ENCODE measurements at places on chromosomes 3 and 15.
A peak's percentile ranks its signal among the peaks of the same experiment; 100 is the strongest.

DNA sequence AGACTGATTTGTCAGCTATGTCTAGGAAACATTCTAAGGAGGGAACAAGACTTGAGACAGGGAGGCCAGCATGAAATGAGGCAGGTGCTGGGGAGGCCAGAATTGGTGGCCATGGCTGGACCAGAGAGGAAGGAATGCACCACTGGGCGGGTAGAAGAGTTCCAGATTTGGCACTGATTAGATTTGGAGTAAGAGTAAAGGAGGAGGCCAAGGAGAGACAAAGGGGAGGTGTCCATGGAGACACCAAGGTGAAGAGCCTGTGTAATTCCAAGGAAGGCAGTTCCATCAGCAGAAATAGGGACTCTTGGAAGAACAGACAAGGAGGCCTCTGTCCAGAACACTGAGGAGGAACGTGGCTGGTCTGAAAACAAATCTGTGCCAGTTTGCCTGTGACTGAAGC lies 1.8 kb downstream of the ARNT2 start:
- DNase-seq, result no peak

DNA sequence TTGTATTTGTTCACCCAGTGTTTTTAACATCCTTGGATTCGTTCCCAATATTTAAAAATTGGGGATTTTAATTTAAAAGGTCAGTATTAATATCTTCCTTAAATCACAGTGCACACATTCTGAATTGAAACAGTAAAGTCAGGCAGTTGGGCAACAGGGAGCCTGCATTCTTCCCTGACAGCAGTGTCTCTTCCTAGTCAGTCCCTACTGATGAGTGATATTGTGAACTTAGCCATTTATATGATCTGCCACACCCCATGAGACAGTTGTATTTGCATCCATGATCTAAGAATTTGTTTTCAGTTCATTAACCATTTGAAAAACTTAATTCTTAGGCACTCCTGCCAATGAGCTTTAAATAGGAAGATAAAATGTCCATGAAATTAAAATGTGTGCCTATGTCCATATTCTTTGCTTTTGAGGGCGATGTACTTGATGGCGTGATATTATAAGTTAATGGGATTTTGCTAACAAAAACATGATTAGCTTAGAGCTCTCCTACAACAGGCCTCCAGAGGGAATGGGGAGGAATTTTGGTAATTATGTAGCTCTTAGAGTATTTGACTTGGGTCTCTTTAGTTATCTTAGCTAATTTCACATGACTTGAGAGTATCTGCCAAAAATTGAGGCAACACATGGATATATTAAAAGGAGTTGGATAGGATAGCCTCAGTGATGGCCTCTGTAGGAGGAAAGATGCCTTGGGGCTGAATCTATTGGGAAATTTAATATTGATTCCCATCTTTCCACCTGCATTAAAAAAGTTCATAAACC lies 219.3 kb downstream of the PTPRG start:
- DNase-seq, result no peak

GRCh38 chr3:65052101-65052500 lies 364.3 kb upstream of the ADAMTS9 start:
- DNase-seq, result peak; percentile 25

DNA sequence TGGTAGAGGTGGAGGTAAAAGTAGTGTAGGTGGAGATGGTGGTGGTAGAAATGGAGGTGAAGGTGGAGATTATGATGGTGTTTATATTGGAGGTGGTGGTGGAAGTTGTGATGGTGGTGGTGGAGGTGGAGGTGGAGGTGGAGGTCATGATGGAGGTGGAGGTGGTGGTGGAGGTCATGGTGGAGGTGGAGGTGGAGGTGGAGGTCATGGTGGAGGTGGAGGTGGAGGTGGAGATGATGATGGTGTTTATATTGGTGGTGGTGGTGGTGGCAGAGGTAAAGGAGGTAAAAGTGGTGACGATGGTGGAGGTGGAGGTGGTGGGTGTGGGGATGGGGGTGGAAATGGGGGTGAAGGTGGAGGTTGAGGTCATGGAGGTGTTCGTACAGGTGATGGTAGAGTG lies 107.8 kb downstream of the ASB7 start:
- no peak for DNase-seq

GRCh38 chr3:14411166-14411526 lies 8.7 kb downstream of the SLC6A6 start:
- DNase-seq, result peak; percentile 45

DNA sequence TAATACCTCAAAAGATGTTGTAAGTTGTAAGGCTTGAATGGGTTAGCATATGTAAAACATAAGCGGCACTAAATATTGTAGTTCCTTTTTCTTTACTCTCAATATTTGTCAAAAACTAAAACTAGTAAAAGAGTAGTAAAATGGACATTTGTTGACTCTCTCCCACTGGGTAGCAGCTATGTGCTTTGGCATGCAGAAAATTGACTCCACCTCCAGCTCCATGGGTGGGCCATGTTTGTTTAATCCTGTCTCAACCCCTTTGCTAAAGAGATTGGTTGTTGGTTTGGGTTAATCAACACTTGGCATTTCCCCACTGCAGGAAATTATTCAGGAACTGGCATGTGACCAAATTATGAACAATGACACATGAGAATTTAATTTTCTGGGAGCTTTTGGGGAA lies 114.8 kb downstream of the EOMES start:
- DNase-seq, result no peak

- DNase-seq, result peak; percentile 16
Measured at GRCh38 chr3:46316206-46316605, 37.7 kb upstream of the CCR2 start.

DNA sequence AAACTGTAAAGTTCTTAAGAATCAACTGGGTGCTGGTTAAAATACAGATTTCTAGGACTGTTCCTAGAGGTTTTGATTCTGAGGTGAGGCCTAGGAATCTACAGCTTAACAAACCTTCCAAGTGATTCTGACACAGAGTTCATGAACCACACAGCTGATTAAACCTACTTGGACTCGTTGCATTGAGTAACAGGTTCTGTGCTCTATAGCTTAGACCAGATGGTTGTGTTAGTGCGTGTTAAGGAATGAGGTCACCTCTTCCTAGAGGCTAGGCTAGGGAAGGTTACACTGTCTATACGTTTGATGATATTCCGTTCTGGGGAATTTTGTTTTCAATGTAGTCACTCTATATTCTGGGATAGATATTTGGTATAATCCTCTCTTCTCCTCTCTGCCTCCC lies 21.9 kb downstream of the EID1 start:
- no peak for DNase-seq

- no peak for DNase-seq
Measured at GRCh38 chr3:11327619-11328018, 55.4 kb downstream of the ATG7 start.

- peak; percentile 94 for DNase-seq
Measured at GRCh38 chr3:12954891-12955650, 113.7 kb upstream of the RPL32 start.

GRCh38 chr15:66943456-66944095 lies 121.8 kb upstream of the SMAD3 start:
- no peak for DNase-seq

GRCh38 chr3:175107231-175107630 lies 248.1 kb downstream of the NAALADL2 start:
- DNase-seq, result no peak

DNA sequence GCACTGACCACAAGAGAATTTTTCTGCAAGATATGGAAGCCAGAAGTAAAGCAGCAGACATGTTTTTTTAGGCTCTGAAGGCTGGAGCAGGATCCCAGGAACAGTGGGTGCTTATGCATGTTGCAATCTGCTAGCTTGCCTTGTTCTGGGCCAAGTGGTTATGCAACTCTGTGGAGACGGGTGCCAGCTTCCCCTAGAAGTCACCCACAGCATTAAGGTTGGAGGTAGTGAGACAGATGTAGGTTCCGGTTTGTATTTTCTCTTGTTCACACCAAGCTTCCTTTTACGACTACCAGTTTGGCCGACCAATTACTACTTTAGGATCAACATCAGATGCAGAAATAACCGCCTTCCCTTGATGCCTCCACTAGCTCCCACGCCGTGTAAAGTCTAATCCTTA lies 11.1 kb downstream of the DPH3 start:
- peak; percentile 28 for DNase-seq

DNA sequence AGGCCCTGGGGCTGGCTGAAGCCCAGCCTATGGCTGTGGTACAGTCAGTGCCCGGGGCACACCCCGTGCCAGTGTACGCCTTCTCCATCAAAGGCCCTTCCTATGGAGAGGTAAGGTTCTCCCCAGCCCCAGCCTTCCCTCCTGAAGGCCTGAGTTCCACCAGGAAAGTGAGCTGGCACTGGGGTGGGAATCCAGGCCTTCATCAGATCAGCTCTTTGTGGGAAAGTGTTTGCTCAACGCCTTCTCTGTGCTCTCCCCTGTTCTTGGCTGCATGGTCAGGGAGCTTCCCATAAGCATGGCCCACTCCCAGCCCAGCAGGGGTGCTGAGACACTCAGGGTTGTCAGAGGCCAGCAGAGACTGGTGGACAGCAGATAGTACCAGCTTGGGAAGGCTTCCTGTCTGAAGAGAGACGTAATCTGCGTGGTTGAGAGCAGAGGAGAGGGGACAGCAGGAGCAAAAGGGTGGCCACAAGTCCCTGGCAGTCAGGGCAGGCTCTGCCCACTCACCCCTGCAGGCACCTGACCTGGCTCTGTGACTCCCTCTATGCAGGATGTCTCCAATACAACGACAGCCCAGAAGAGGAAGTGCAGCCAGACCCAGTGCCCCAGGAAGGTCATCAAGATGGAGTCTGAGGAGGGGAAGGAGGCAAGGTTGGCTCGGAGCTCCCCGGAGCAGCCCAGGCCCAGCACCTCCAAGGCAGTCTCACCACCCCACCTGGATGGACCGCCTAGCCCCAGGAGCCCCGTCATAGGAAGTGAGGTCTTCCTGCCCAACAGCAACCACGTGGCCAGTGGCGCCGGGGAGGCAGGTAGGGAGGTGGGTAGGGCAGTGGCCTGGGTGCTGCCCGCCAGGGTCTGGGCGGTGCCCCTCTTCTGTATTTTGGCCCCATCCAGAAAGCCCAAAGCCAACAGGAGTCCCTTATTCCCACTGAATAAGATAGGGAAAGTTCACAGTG lies 38.4 kb downstream of the PML start:
- DNase-seq, result peak; percentile 55

GRCh38 chr15:37638116-37638515 lies 296.3 kb upstream of the TMCO5A start:
- no peak for DNase-seq

DNA sequence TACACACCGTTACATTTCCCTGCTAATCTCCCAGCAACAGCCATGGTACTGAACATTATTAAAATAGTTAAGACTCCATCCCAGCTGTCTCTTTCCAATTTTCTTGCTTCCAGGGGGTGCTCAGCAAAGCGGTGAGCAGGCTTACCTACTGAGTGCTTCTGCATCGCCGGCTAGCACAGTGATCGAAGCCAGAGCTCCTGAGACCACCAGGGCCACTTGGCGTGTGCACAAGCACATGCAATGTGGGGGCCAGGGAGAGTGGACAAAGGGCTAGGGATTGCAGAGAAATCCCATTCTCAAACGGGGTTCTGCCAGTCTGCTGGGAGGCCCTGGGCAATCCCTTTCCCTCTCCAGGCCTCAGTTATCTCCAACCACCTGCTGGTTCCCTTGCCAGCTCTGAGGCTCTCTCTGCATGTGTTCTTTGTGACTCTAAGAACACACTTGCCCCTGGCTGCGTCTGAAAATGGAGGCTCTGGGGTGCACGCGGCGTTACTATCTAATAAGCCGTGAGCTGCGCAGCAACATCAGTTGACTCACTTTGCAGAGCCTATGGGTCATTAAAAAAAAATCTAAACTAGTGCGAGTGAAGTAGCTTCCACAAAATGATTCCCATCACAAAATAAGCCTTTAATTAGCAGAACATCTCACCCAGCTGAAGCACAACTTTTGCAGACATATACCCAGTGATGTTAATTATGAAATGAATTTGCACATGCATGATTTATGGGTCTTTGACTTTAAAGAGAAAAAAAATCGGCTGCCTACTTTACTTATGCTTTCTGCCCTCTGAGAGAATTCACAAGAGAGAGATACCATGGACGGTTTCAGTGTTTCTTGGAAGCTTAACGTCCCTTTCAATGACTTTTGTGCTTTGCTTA lies 271.5 kb downstream of the TLE3 start:
- DNase-seq, result no peak

DNA sequence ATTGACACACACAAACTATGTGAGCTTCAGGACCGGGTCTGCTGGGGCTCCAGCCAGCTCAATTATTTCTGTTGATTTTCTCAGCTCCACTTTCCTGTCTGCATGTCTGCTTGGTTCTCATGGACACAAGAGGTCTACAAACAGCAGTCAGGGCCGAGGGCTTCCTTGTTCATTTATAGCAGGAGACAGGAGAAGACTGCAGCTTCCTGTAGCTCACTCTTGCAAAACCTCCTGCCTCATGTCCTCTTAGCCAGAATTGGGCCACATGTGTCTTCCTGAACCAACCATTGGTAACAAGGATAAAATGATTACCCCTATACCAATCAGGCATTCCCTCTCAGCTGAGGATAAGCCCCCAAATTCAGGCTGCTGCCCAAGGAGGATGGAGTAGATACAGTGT lies 182.8 kb downstream of the TLE3 start:
- peak; percentile 40 for DNase-seq

DNA sequence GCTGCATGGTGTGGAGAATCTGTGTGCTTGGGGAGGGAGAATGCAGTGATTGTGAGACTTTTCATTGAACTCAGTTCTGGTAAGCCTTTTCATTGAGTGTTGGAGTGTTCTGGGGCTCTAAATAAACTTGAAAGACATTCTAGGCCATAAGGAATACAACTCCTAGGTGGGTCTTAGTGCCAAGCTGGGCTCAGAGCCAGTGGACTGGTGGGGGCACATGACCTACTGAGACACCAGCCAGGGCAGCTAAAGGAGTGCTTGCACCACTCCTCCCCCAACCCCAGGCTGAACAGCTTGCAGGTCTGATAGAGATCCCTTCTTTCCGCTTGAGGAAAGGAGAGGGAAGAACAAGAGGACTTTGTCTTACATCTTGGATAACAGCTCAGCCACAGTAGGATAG lies 21.7 kb upstream of the KPNA4 start:
- no peak for DNase-seq

GRCh38 chr3:178193846-178194245 lies 342.4 kb upstream of the KCNMB2 start:
- DNase-seq, result no peak

DNA sequence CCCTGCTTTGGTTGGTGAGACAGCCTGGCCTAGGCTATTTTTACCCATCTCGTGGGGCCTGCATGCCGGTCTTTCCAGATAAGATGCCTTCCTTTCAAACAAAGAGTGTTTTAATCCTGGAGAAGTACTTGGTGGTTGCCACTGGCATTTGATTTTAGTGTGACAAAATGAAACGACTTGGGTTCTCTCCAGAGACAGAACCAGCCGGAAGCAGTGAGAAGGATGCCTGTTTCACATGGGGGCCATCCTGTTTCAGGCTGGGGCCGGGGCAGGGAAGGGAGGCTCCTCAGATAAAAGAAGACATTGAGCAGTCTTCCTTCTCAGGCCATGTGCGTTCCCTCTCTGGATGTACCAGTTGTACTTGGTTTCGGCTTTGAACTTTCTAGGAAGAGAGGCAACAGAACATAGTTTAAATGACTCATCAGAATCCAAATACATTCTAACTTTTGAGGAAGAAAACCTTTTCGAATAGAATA lies 74.9 kb downstream of the TOP2B start:
- peak; percentile 31 for DNase-seq

GRCh38 chr3:136882571-136882970 lies 20.6 kb downstream of the NCK1 start:
- peak; percentile 79 for DNase-seq

- DNase-seq, result no peak
Measured at GRCh38 chr15:29403772-29404171, 134.2 kb upstream of the NSMCE3 start.

Data from hematopoietic multipotent progenitor cell treated with erythropoietin and hydrocortisone succinate and interleukin-3 and kit ligand, for 4 days (in vitro differentiated cells).